H54 (cell line): ENCODE measurements at places on chromosomes 5 and 9.

DNA sequence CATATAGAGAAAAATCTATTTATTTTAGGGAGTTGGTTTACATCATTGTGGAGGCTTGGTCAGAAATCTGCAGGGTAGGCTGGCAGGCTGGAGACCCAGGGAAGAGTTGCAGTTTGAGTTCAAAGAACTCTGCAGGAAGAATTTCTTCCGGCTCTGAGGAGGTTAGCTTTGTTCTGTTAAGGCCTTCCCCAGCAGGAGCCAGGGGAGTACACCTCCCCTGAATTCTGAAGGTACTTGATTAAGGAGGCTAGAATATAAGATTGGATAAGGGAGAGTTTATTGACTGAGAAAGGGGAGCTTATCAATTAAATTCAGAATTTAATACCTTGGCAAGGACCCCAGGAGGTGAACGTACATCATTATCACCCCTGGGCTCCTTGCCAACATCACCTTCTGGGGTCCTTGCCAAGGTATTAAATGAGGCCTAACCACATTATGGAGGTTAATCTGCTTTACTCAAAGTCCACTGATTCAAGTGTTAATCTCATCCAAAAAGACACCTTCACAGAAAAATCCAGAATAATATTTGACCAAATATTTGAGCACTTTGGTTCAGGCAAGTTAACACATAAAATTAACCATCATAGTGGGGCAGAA is 351.7 kb downstream of the CWC27 start:
- no peak for DNase-seq

DNA sequence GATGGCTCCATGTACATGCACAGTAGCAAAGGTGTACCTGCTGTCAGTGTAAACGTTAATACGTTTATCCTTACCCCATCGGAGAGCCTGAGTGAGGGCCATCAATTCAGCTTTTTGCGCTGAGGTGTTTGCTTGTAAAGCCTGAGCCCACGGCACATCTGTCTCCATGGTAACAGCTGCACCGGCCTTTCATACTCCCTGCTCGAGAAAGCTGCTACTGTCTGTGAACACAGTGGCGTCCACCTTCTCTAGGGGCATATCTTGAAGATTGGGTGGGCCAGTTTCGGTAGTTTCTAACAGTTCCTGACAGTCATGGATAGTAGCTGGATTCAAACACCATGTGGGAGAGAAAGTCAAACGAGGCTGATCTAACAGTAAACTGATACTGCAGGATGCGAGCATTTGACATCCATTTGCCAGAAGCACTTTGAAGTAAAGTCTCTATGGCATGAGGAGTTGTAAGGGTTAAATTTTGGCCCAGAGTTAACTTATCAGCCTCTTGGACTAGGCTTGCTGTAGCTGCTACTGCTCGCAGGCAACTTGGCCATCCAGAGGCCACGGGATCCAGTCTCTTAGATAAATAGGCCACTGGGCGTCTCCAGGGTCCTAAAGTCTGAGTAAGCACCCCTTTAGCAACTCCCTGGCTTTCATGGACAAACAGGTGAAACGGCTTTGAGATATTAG is 21.0 kb upstream of the RHOBTB3 start:
- DNase-seq = no peak

GRCh38 chr9:108911820-108912219 is 22.1 kb downstream of the ELP1 start:
- no peak for DNase-seq

DNA sequence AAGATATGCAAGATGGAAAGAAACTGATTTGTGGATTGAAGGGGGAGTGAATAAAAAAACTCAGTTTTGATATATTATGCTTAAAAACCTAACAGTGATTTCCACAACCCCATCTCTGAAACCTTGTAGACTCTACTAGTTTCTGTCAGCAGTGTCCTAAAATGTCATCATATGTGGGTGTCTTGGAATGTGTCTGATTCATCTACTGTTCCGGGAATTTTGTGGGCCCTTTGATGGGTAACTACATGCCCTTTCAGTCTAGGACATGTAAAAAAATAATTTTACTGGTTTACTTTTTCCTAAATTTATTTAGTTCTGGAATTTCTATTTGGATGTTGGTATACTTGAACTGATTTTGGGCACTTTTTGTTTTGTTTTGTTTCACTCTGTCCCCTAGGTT is 118.9 kb upstream of the NMUR2 start:
- no peak for DNase-seq

DNA sequence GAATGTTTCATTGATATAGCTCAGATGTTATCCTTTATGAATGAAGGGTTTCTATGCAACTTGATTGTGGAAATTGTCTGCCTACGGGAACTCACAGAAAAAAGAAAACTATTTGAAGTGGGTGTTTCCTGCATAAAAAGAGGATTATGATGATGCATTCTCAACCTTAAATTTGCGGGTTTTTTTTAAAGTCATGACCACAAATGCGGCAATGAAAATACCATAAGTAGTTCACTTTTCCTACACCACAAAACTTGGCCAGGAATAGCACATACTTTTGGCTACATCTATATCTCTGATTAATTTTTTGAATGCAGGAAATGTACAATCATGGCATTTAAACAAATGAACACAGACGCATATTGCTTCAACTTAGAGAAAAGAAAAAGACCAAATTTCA is 754.7 kb downstream of the DTWD2 start:
- no peak for DNase-seq

DNA sequence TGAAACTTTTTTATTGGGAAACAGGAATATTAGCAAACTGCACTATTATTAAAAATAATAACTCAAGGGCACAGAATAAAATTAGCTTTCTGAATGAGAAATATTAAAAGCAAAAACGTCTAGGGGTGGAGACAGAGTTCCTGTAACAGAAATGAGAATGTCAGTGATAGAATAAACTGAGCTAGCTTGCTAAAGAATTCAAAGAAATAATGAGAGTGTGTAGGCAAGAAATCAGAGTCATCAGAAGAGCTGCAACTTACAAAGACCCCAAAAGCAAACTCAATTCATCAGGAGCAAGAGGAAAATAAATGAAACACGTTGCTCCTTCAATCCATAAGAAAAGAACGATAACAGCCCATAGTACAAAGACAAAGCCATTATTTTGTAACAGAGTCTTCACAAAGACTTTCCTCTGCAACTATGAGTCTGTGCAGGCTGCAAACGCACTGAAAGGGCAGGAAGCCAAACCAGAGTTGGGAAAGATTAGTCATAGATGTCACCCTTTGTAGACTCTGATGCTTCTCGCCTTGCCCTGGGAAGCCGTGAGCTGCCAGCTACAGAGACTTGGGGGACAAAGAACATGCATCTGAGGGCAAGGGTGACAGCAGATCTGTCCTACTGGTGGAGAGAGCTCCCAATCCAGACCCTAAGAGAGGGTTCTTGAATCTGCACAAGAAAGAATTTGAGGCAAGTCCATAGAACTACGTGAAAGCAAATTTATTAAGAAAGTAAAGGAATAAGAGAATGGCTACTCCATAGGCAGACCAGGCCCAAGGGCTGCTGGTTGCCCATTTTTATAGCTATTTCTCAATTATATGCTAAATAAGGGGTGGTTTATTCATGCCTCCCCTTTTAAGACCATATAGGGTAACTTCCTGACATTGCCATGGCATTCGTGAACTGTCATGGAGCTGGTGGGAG is 40.8 kb downstream of the SHC3 start:
- DNase-seq = peak; percentile 62

DNA sequence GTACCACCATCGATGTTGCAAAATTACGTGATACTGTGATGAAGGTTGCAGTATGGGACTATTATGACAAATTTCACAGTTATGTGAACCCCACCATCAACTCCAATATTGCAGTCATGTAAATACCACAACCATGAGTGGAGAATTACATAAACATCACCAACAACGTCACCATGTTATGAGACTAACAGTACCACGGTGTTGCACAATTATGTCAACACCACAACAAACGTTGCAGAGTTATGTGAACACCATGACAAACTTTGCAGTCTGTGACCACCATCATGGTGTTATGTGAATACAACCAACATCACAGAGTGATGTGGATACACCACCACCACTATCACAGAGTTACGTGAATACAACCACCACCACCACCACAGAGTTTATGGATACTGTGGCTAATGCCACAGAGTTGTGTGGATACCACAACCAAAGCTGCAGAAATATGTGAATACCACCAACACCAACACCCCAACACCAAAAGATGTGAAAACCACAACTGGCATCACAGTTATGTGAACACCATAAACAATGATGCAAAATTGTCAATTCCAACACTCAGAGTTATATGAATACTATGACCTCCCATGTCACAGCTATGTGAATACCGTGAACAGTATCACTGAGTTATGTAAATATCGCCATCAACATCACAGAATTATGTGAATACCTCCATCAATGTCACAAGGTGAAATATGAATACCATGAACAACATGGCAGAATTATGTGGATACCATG is 62.4 kb downstream of the SHC3 start:
- no peak for DNase-seq

GRCh38 chr5:53262348-53262970 is 152.9 kb upstream of the MOCS2 start:
- no peak for DNase-seq

DNA sequence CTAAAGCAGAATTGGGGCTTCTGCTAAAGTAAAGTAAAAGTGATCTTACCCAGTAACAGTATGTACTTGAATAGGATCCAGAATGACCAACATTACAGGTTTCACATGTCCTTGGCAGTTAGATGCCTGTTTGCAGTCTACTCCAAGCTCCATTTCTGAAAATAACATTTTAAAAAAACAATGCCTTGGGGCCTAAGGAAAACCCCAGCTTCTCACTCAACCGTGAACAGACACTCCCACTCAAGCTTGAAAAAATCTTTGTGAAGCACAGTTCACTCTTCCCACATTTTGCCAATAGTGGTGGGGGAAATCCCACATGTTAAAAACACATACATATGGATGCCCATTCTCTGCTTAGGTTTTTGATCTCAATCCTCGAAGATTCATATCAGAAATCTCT is 304.1 kb downstream of the ARRDC3 start:
- no peak for DNase-seq

DNA sequence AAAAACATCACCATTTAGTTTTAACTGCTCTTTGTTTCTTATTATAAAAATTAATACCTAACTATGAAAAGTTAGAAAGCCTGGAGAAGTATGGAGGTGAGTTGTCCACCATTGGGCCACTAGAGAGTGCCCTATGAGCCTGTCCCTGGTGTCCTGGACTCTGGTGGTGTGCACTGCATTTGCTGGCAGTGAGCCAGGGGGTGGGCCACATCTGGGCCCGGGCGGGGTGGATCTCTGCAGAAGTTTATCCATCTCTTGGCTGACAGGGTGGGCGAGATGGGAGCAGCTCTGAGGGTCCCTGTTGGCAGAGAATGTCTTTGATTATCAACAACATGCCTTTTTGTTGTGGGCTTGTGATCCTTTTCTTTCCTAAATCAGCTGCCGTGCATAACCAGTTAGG is 8.2 kb downstream of the TENT4A start:
- DNase-seq = no peak

DNA sequence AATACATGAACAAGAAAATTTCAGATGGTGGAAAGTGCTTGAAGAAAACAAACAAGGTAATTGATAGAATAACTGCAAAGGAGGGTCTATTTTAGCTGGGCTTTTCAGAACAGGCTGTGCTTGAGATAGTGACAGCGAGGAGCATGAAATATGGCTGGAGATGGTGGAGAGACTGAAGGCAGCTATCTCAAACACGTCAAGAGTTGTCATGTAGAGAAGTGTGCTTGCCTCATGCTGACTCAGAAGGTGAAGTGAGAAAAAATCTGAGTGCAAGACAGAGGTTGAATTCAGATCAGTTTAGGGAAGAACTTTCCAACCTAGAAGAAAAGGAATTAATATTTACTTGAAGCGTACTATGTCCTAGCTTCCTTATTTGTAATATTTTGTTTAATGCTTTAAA is 115.5 kb upstream of the RANBP3L start:
- DNase-seq = no peak

DNA sequence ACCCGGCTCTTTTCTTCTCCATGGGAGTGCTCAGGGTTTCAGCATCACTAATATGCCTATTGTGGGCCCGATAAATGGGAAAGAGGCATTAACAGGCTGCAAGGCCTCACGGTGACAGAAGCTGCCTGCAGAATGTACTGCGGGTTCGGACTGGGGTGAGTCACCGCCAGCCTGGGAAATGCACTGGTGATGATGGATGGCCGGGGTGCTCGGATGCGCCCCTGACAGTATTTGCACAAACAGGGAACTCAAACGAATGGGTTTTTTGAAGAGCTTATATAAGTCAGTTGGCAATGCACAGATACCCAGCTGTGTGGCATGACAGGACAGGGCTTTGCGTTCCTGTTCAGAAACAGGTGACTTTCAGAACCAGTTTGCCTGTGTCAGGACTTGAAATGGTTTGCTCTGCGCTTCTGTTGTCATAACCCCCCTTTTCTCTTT is 42.0 kb upstream of the PITX1 start:
- DNase-seq = peak; percentile 78
